GM04504 (cell line): ENCODE measurements at places on chromosomes 1 and 21.

DNA sequence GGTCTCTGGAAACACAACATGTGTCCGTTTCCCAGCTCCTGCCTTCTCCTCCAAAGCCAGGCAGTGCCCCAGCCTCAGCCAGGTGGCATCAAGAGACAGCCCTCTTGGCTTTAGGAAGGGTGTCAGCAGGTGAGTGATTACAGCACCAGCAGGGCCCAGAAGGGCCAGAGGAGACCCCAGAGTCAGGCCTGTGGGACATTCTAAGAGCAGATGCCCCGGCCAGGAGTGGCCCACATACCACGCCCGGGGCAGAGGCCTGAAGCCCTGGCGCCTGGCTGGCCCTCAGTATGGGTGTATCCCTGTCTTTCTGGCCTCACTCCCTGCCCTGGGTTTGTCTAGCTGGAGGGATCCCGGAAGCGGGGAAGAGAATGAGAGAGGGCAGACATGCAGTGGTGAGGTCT is 109.2 kb downstream of the CASZ1 start:
- DNase-seq = no peak

DNA sequence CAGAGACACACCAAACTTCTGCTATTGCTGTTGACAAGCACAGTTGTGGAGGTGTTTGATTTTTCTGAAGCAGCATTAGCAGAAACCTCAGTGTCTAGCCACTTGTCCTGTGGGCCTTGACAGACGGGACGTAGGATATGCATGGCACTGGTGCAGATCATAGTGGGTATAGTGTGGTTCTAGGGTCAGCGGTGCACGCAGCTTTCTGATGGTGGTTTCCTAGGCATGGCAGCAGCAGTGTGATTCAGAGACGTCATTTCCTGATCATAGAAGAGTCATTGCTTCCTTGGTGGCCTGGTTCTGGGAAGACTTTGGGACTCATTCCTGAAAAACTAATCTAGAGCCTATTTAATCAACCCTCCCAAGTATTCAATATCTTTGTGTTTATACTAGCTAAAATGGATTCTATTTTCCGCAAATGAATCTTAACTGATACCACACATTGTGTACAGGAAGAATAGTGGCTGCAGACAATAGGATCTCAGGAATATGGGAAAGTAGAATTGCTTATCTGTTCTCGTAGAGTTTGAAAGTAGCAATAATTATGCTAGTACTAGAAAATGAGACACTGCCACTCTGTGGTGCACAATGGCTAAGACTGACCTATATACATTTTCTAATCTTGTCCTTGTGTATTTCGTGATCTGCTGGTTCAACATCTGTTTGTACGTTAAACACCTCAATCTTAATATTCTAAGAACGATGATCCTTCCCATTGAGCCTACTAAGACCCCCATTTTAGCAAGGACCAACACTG is 2.8 kb upstream of the USP1 start:
- no peak for DNase-seq

- no peak for DNase-seq
Observed at GRCh38 chr1:8680664-8681650, 136.5 kb downstream of the RERE start.

DNA sequence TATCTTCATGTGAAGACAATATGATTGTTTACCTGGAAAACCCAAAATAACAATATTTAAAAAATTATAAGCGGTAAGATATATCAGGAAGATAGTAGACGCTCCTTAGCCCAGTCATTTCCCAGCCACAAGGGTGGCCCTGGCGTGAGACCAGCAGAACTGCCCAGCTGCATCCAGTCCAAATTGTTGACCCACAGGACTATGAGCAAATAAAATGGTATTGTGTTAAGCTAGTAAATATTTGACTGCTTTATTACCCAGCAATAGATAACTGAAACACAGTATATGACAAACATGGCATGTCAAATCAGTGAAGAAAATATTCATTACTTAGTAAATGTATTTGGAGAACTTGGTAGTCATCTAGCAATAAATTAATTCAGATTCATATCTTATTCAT is 294.3 kb upstream of the SPAG17 start:
- no peak for DNase-seq

- no peak for DNase-seq
Observed at GRCh38 chr1:20823845-20824244, 36.7 kb upstream of the HP1BP3 start.

- DNase-seq = no peak
Observed at GRCh38 chr1:14921057-14921456, 232.5 kb upstream of the TMEM51 start.

DNA sequence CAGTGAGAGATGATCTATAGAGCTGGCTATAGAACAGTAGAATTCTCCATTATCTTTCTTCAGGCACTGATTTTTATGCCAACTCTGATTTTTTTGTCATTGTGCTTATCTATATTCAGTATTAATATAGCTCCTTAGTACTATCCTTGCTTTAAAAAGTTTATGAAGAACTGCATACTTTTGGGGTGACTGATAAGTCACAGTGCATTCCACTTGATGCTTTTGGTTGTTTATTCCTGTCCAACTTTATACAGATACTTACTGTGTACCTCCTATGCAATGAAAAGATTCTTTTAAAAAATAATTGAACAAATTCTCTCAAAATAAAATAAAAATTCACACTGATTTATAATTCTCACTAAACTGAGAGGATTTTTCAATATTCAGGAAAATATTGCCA is 71.6 kb downstream of the COL24A1 start:
- DNase-seq = no peak

DNA sequence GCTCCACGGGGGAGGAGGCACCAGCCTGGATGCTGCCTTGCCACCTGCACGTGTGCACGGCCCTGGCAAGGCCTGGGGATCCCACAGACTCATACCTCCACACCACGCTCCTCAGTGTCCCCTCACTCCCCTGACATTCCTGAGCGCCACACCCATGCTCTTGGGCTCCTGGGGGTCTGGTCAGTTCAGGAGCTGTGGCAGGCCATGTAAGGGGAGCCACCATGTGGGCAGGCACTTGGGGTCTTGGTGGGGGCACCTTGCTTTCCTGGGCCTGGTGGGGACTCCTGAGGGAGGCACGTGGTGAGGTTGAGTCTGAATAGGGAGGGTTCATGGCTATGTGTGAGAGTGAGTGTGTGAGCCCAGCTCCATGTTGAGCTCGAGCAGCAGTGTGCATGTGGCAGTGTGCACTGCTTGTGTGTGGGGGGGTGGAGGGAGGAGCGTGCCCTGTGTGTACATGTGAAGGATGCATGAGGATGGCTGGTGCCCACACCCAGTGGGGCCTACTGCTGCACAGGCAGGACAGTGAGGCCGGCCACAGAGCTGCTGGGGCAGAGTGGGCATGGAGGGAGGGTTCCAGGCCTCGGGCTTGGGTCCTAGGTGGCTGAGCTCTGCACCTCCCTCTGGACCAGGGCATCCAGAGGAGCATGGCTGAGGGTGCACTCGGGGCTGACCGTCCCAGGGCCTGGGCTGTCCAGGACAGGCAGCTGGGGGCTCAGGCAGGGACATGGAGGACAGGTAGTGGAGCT is 1.6 kb downstream of the GJC2 start:
- DNase-seq = no peak

- DNase-seq = no peak
Observed at GRCh38 chr1:25550683-25551310, 7.4 kb downstream of the LDLRAP1 start.

DNA sequence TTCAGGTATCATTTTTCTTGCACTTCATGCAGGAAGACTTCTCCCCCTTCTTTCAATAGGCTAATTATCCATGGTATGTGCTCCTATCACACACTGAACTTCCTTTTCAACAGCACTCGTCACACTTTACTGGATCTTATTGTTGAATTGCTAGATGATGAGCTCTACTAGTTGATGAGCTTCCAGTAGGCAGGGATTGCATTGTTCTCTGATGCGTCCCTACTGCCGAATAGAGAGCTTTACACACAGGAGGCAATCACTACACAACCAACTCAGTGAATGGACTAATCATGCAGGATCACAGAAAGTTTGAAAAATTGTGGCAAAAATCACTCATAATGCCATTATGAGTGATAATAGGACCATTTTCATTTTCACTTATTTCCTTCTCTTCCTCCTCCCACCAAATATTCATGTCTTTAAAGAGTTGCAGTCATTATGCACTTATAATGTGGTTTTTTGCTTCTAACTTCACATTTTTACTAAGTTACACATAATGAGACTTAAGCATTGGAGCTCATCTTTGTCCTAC is 128.1 kb upstream of the ZNF648 start:
- no peak for DNase-seq

DNA sequence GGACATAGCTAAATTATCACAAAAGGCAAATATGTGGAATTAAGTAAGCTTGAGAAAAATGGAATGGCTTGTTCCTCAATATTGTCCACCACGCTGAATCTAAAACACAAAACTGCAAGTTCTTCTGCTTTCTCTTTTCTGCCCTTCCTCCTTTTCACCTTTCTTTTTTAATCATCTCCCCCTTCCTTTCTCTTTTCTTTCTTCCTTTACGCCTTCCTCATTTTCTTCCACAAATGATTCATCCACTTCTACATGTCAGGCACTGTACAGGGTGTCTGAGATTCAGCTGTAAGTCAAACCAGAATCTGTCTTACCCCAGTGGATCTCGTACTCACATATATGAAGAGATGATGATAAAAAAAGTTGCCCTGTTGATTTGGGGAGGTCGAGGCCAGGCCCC is 1182.5 kb downstream of the MRPL39 start:
- DNase-seq = no peak

DNA sequence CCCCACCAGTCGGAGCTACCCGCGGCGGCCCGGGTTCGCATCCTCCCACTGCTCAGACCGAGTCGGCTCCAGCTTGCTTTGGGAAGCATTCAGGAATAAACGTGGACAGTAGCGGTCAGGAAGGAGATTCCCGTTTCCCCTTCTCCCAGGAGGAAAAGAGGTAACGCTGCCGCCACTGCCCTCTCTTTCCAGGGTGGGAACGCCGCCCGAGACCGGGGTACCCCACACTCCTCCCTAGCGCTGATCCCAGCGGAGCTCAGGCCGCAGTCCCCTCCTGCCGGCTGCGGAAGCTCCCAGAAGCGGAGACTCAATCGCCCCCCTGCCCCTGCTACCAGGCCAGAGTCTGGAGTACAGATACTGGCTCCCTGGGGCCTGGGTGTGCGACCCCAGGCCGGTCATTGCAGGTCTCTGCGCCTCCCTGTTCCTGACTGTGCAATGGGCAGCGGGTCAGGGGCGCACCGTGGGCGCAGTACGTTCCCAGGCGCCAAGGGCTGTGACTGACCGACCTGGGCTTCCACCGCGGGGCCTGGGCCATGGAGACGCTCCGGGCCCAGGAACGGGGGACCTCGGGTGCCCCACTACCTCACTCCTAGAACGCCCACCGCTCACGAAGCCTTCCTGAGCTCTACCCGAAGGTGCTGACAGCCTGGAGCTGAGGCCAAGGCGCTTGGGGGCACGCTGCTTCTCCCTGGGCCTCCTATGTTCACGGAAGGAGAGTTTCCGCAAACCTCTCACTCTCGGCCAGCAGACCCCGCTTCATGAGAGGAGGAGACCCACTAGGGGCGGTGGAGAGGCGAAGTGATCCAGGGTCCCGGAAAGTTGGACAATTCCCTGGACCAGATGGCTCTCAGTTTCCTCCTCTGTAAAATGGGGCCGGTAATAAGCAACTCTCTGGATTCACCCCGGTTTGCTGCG is 7.8 kb downstream of the DMRTA2 start:
- DNase-seq = no peak

DNA sequence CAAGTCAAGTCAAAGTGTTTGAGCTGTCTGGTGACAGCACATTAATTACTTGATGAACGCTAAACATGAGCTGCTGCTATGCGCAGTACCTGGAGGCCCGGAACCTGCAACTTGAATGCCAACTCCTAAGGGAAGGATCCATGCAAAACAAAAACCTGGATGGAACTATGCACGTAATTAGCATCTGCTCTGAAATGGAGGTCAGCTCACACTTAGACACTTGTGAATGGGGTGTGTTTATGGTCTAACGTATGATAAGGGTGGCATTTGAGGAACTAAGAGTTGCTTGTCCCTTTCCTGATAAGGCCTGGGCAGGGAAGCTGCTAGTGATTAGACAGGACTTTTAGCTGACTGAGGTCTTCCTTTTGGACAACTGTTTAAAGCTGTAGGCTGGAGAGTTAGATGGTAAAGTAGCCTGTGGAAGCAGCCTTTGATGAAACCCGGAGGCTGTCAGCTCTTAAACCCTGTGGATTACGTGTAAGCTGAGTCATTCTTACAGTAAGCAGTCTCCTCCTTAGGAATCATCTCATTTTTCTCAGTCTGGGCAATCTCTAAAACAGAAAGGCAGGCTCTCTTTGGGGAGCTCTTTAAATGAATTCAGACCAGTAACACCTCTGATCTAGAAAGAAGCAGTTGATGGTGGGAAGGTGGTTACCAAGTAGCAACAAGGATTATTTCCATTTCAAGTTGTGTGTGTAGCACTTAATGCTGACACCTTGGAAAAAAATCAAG is 6.8 kb downstream of the TENT5C start:
- peak; percentile 53 for DNase-seq

GRCh38 chr1:225750875-225751824 is 26.5 kb upstream of the SRP9 start:
- no peak for DNase-seq
